Right hindlimb (tissue), 1 donor: ENCODE measurements at places on chromosomes 6 and 20.

DNA sequence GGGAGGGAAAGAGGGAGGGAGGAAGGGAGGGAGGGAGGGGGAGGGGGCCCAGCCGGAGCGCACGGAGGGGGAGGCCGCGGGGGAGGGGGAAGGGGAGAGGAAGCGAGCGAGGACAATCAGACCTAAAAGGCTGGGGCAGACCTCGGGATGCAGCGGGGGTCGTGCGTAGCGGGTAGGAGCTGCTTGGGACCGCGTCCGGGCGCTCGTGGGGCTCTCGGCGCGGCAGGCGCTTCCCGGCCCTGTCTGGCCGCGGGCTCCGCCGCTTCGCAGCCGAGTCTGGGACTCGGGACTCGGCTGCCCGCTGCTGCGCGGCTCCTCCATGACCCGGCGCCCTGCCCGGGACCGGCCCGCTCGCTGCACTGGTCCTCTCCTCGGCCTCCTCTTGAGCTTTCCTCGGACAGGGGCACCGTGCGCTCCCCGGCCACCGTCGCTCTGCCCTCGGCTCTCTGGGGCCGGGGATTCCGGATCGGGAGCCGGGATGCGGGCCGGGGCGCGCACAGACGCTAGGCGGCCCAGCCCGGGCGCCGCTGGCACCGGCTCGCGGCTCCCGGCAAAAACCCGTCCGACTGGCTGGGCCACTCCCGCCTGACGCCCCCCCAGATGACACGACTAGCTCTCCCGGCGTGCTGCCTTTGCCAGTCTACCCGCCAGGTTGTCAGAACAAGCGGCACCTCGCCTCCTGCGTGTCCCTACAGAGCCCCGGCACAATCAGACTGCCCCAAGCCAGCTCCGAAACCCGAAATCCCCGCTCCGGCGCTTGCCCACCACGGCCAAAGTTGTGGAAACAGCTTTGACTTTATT is 2.2 kb downstream of the TFAP2A start:
- DNase-seq, result no peak

GRCh38 chr6:113599444-113599843 is 257.7 kb upstream of the MARCKS start:
- no peak for DNase-seq

GRCh38 chr6:7851780-7852179 is 58.8 kb downstream of the TXNDC5 start:
- DNase-seq, result no peak

DNA sequence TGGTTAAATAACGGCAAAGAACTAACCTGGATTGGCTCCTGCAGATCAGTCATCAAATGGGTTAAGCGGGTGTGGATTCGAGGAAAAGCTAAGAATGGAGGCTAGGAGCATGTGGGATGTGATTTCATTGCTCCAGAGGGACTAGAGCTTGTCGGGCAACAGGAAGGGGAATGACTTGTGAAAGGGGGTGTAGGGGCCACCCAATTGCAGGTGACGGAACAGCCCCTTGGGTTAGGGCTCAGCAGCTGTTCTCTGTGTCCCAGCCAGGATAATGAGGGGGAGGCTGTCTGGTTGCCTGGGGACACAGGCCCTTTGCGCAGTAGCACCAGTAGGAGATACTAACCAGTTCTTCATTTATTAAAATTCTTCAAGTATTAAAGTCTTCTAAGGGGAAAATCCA is 25.0 kb upstream of the MRPS18A start:
- peak; percentile 48 for DNase-seq

GRCh38 chr6:129605967-129606366 is 104.0 kb downstream of the ARHGAP18 start:
- DNase-seq, result no peak

GRCh38 chr6:168124158-168124557 is 45.1 kb upstream of the FRMD1 start:
- DNase-seq, result no peak

- DNase-seq, result no peak
These were observed 16.7 kb downstream of the LEMD2 start for GRCh38 chr6:33772082-33772830.

DNA sequence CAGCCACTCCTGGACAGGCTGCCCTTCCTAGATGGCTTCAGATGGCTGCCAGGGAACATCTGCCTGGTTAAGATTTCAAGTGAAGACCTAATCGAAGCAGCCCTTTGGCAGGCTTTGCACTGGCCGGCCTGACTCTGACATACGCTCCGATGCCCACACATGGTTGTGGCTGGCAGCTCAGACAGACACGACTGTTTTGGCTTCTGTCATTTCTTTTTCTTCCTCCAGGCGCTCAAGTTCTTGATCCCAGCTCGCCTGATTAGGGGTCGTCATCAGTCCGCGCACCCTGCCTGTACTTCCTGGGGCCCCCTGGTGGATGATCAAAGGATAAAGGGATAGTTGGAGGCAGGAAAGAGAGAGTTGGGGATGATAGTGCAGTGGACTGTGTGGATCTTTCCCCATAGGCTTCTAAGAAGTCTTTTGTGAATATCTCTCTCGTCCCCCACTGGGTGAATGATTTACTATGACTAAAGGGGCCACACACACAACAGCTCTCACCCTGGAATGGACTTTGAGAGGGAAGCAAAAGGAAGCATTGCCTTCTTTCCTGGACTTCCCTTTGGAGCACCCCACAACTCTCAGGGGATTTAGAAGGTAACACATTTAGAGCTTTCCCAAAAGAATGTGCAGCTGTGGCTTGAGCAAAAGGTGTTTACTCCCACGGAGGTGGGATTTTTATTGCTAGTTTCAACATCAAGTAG is 21.4 kb upstream of the TRAM2 start:
- DNase-seq, result peak; percentile 86

- no peak for DNase-seq
These were observed 56.2 kb downstream of the ADNP start for GRCh38 chr20:50874758-50875665.

- DNase-seq, result no peak
These were observed 14.0 kb downstream of the NUDT3 start for GRCh38 chr6:34378470-34378869.

DNA sequence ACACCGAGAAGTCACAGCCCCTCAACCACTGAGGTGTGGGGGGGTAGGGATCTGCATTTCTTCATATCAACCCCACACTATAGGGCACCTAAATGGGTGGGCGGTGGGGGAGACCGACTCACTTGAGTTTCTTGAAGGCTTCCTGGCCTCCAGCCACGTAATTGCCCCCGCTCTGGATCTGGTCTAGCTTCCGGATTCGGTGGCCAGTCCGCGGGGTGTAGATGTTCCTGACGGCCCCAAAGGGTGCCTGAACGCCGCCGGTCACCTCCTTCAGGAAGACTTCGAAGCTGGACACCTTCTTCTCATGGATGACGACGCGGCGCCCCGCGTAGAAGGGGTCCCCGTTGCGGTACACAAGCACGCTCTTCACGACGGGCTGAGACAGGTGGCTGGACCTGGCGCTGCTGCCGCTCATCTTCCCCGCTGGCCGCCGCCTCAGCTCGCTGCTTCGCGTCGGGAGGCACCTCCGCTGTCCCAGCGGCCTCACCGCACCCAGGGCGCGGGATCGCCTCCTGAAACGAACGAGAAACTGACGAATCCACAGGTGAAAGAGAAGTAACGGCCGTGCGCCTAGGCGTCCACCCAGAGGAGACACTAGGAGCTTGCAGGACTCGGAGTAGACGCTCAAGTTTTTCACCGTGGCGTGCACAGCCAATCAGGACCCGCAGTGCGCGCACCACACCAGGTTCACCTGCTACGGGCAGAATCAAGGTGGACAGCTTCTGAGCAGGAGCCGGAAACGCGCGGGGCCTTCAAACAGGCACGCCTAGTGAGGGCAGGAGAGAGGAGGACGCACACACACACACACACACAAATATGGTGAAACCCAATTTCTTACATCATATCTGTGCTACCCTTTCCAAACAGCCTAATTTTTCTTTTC is at the start of gene DCDC2:
Gene DCDC2, minus strand, starts transcription at position 724 of the 883 bp plus-strand sequence. Its CDS starts 309 bp downstream, at position 415.
- peak; percentile 20 for DNase-seq

GRCh38 chr6:130276507-130276906 is 53.8 kb upstream of the SAMD3 start:
- no peak for DNase-seq

GRCh38 chr6:118893064-118893806 is 717 bp upstream of the ASF1A start:
- peak; percentile 78 for DNase-seq

GRCh38 chr6:75588948-75589347 is 12.7 kb upstream of the SENP6 start:
- DNase-seq, result no peak

- DNase-seq, result peak; percentile 27
These were observed 244.5 kb downstream of the PKHD1 start for GRCh38 chr6:51842804-51843378.

- DNase-seq, result no peak
These were observed 43.9 kb downstream of the SLC22A23 start for GRCh38 chr6:3412779-3413500.

GRCh38 chr20:8433291-8433690 is 301.2 kb downstream of the PLCB1 start:
- DNase-seq, result no peak

DNA sequence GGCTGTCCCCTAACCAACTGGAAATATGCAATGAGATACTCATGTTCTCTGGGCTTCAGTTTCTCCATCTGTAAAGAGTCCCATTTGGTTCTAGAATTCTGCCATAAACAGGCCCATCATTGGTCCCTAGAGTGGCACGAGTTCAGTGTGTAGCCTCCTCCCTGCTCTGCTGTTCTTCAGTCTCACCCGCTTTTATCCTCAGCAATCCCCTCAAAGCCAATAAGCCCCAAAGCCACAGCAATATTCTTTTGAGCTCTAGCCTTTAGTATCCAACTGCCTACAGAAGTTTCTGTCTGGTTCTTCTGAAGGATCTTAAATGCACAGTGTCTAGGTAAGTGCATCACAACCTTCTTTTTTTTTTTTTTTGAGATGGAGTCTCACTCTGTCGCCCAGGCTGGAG is 9.8 kb upstream of the MRPS18A start:
- DNase-seq, result no peak

GRCh38 chr6:11318835-11319813 is 86.7 kb upstream of the NEDD9 start:
- peak; percentile 45 for DNase-seq

- DNase-seq, result no peak
These were observed 151.6 kb downstream of the EPM2A start for GRCh38 chr6:145583753-145584152.

- no peak for DNase-seq
These were observed 149.9 kb upstream of the PTPN1 start for GRCh38 chr20:50360218-50360672.

DNA sequence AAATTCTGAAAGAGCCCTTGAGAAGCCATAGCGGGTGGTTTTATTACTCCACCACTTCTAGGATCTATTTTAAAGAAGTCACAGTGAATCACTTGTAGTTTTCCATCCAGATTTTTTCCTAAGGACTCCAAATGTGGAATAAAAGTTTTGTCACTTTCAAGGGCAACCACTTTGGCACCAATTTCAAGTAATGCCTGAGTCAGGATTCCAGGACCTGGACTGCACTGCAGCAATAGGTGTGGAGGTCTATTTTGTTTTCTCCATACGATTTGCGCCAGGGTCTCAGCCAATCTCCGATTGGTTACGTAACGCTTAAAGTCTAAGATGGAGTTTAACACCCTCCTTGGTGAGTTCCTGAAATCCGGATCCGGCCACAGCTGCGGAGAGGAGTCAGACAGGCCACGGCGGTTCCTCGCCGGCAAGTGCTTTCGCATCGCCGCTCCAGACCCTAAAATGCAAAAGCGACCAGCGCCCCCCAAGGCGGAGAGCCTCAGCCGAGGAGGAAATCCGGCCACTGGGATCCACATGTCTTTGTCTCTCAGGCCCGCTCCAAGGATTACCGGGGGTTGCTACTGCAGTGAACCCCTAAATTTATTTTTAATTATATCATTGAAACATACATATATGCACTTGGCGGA is 18.6 kb upstream of the PPP1R3G start:
- DNase-seq, result no peak

- DNase-seq, result peak; percentile 96
These were observed 61.2 kb downstream of the IGF2R start for GRCh38 chr6:160030103-160030502.

- DNase-seq, result no peak
These were observed 4.4 kb downstream of the PARD6B start for GRCh38 chr20:50735813-50736212.

GRCh38 chr6:163298079-163298830 is 116.3 kb upstream of the QKI start:
- DNase-seq, result no peak

GRCh38 chr20:35598899-35599775 is 16.5 kb upstream of the SPAG4 start:
- DNase-seq, result no peak
